AG04449 (cell line): ENCODE measurements at places on chromosomes 5 and 9.

- DNase-seq = no peak
Observed at GRCh38 chr9:79131246-79131774, 440.5 kb upstream of the TLE4 start.

DNA sequence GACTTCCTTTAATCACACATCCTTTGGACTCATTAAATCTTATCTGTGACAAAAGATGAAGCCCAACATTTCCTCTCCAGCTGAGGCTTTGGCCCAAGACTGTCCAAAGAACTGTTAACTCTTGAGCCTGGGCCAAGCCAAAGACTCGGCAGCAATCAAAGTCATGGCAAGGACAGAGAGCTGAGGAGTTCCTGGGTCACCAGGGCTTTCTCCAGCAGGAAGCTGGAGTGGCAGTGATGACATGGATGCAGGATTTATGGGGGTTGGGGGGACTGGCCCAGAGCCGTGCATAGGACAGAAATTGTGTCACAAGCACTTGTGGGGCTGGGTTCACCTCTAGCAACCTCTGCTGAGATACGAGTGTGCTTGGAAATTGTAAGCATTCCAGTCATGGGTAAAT, 440.3 kb downstream of the PLK2 start:
- no peak for DNase-seq

DNA sequence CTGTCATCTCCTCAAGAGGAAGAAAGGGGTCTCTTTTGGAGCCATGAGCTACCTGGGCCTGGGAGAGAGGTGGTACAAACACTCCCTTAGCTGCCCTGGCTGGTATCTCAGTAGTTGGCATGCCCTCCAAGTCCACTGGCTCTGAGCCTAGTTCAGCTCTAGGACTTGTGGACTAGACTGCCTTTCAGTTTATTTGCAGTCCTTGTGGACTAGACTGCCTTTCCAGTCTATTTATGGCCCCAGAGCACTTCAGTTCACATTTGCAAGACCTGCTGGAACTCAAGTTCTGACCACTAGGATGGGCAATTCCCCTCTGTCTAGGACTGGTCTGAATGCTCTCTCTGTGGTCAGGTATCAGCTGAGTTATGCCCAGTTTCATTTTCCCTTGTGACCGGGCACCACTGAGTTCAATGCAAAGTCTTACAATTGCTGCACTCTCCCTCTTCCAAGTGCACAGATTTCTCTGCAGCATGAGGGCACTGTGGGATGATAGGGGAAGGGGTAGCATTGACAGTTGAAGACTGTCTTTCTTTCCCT, 1019.0 kb downstream of the TAF11L14 start:
- no peak for DNase-seq

DNA sequence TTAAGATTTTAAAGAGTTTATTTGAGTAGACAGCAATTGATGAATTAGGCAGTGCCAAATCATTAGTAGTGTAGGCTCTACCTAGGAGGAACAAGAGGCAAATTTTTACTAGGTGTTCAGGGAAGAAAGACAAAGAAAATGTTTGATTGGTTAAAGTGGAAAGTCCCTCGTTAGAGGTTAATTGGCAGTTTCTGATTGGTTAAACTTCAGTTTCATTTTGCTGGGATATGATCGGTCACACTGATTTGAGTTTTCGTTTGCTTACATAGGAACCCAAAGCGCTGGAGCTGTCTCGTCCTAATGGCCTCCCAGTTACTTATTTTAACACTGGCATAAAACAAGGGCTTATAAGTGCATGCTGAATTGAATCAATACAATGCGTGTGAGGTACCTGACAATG, 15.1 kb downstream of the DMAC1 start:
- no peak for DNase-seq

- no peak for DNase-seq
Observed at GRCh38 chr9:125541840-125542243, 165.2 kb downstream of the MAPKAP1 start.

GRCh38 chr9:114400219-114400618, 12.4 kb upstream of the AKNA start:
- no peak for DNase-seq

GRCh38 chr5:87258507-87258906, 9.2 kb upstream of the RASA1 start:
- no peak for DNase-seq

DNA sequence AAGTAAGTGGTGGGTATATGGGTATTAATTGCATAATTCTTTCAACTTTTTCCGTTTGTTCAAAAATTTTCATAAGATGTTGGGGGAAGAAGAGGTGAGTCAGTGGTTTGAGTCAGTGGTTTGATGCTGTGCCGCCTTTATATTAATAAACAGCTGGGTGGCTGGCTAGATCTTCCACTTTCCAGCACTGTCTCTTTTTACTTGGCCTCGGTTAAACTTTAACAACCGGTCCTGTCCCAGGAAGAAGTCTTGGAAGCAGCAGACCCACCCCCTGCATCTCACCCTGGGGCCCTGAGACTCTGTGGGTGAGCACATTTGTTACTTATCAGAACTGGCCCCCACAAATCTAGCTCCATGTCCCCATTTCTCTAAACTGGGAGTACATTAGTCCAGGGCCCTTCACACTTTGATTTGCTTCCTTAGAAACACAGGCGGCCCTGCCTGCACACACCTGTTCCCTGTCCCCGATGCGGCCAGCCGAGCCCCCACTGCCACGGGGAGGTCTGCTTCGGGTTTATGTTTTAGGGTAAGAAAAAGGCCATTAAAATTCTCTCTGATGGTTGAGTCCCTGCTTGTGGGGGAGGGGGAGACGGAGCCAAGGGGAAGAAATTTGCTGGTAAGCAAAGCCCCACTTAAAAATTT, 90.7 kb downstream of the PTCH1 start:
- no peak for DNase-seq

DNA sequence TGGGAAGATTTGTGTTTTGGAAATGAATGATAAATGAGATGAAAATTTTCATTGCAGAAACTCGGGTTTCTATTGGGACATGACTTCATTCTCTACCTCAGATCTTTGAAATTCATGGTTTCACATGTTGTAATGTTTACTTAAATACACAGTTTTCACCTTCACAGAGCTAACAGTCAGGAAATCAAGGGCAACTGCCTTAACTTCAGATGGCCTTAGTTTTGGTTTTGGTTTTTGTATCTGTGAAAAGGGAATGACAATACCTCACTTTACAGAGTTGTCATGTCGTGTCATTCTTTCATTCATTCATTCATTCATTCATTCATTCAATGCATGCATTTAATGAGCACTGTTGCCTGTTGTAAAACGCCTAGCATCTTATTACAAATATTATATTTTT, 41.9 kb downstream of the NIM1K start:
- DNase-seq = no peak

GRCh38 chr9:97376902-97377301, 35.0 kb upstream of the TDRD7 start:
- DNase-seq = no peak

GRCh38 chr5:153456354-153456753, 34.1 kb upstream of the GRIA1 start:
- no peak for DNase-seq

DNA sequence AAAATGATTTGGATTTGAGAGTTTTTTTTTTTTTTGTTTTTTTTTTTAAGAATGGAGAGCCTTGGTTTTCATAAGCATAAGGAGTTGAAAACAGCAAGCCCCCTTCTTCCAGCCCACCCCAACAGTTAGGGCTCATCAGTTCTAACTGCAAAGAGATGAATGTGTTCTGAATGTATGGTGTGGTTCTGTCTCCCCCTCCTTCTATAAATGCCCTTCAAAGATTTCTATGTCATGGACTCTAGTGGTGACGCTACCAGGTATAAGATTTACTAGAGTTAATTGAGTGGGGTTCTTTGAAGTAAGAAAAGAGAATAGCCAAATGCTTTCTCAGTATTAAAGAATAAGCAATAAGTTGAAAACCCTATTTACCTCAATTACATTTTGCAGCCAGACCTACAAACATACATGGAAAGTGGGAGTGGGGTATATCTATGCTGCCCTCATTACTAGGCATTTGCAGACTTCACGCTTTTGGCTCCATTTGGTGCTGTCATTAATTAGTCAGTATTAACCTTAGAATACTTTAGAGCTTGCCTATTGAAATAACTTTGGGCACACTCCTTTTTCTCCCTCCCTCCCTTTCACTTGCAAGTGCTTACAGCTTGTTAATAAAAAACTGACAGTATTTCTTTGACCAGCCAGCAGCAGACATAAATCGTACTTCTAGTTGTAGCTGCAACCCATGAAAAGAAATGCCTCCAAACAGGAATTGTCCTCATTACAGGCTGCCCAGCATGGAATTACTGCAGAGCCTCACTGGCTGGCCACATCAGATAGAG, 667.2 kb upstream of the ZNF608 start:
- DNase-seq = no peak

DNA sequence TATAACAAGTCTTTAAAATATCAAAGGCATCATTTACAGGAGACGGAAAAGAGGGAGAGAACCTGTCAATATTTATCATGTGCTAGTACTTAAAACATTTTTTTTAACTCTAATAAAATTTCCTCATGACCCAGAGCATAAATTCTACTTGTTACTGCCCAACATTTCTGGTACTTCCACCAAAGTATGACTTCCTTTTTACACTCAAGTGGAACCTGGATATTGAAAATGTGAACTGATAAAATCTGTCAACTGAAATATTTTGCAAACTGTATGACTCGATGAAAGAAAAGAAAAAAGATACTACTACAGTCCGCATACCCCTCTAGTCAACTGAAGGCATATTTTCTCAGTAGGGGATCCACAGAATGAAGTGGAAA, 37.1 kb downstream of the FAM13B start:
- DNase-seq = no peak

GRCh38 chr9:99037769-99038483, 67.0 kb upstream of the TGFBR1 start:
- DNase-seq = no peak

DNA sequence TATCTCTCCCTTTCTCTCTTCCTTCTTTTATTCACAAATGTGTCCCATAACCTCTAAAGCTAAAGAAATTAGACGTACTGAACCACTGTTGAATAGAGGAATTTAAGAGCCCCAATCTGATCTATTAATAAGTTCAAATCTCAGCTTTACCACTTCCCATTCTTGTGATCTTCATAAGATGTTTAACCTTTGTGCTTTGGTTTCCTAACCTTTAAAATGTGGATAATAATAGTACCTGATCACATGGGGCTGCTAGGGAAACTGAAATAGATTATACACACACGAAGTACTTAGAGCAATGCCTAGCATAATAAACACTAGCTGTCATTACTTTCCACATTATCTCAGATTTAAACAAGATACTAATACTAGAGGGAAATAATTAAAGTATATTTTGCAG, 324.3 kb upstream of the SEMA6A start:
- DNase-seq = no peak

GRCh38 chr9:133499132-133499891, 20.4 kb upstream of the SLC2A6 start:
- DNase-seq = no peak

DNA sequence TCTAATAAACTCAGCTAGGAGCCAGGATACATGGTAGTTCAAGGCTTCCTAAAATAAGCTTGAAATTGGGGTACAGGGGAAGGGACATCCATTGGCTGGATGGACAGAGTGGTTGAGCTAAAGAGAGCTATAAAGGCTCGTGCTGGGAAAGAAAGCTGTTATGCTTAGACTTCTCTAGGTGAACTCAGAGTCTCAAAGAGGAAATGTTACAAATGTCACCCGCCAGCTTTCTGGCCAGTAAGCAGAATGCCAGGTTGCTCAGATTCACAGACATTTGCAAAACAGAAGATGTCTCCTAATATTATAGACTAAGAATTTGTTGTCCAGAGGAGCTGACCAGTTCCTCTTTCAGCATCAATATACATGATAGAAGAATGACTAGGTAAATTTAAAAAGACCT, 30.6 kb downstream of the STOM start:
- DNase-seq = no peak

- no peak for DNase-seq
Observed at GRCh38 chr5:179231309-179231708, 114.0 kb downstream of the ADAMTS2 start.

GRCh38 chr5:68739752-68740151, 354.1 kb upstream of the SLC30A5 start:
- DNase-seq = no peak

- DNase-seq = no peak
Observed at GRCh38 chr9:124353166-124353768, 62.0 kb downstream of the PSMB7 start.

DNA sequence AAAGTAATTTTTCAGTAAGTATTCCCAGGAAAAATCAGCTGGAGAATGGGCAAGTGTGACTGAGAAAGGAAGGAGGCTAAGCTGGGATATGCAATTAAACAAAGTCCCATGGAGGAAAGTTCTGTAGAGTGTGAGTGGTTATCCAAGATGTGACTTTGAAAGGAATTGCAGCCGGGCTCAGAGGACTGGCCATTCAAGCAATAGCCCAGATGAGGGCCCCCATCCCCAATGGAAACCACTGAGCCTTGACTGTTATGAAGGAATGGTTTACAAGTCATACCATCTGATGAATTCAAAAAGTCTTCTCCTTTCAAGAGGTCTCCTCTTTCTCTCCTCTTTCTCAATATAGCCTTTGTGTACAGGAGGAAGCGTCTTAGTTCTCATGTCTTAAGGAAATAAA, 6.5 kb downstream of the LVRN start:
- no peak for DNase-seq

- no peak for DNase-seq
Observed at GRCh38 chr5:39203951-39204350, 15.4 kb downstream of the FYB1 start.

DNA sequence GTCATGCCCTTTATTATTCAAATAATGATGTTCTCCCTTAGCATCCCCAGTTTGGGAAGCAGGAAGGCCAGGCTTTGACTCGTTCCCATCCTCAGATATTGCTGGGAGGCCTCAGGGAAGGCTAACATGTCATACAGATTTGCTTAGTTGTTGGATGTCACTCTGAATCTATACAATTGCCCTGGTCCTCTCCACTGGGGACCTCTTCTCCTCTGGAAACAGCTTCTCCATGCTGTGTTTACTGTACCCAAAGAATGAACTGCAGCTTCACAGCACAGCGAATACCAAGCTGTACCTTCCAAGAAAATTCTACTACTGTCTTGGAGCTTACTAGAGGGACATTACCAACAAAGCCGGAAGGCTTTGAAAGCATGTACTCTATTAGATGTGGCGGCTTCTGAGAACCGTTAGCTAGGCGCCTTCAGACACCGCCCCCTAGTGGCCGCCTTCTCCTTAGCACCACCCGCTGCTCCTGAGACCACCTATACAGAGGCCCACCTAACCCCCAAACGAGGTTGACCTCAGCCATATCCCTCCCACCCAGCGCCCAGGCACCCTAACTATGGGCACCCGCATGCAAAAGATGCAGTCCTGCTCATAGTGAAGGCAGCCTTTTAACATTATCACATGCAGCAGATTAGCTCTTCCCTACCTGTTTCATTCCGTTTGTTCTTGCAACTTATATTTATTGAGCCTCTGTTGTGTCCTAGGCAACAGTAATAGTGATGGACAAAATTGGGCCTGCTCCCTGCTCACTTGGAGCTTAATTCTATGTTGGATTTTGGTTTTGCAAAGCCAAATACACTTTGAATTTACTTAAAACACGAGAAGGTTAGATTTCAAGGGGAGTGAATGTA, 34.9 kb upstream of the FOXI1 start:
- no peak for DNase-seq

DNA sequence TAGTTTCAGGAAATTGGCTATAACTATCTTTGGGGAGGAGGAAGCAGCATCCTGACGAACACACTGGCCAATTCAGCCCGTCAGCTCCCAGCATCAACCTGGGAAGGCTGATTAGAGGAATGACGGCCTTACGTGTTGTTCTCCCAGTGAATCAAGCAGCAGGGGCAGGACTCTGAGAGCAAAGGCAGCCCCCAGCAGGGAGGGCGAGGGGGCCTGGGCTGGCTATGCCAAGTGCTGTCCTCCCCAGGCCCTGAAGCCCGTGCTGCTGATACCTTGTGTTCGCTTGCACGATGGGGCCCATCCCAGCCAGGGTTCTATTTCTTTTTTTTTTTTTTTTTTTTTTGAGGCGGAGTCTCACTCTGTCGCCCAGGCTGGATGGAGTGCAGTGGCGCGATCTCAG, 254.1 kb downstream of the FSTL4 start:
- DNase-seq = no peak
